Left renal pelvis (tissue), 4 donors: ENCODE measurements at places on chromosomes 4 and X.

DNA sequence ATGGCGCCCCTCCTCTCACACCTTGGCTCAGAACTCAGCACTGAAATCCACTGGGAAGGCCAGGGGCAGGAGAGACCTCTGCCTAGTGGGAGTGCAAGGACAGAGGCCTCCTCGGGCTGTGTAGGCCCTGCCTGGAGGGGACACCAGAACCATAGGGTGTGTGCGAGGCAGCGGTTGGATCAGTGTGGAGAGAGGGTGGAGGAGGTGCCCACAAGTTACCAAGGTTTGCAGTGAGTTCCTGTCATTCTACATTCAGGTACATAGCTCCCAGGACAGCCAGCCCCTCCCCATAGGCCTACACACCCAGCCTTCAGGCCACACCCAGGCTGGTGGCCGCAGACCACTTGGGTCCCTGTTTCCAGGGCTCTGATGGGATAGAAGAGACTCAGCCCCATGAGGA lies 19.2 kb upstream of the SPON2 start:
- no peak for DNase-seq

DNA sequence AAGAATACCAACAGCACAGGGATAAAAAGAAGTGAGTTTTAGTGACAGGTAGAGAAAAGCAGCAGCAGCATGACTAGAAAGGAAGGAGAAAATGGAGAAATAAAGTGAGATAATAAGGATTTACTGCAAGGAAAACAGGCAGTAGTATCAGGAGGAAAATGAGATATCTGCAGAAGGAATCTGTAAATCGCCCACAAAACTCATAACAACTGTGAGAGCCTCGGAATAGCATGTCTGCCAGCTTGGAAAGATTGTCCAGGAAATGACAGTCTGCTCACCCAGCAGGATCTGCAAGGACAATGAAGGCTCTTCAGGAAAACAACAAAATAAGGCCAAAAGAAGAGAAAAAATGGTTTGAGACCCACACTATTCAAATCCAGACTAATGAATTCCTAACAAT lies 47.4 kb downstream of the CXXC4 start:
- DNase-seq, result no peak

DNA sequence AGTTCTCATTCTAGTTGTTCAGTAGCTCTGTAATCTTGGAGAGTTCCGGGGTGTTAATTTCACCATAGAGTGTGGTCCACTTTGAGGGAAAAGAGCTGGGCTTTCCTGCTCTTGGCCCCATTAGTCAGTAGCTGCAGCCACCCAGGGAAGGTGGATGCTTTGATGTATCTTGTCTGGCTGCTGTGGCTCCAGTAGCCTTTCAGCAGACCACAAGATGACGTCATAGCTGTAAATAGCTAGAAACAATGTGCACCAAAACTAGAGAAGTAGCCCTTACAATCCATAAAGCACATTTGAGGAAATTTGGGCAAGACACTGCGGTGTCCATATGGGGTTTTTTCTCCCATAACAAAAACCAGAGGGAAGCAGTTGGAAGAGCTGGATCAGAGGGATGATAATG lies 32.9 kb upstream of the PRPS2 start:
- no peak for DNase-seq

GRCh38 chrX:149633511-149633910 lies 1.9 kb upstream of the TMEM185A start:
- no peak for DNase-seq

DNA sequence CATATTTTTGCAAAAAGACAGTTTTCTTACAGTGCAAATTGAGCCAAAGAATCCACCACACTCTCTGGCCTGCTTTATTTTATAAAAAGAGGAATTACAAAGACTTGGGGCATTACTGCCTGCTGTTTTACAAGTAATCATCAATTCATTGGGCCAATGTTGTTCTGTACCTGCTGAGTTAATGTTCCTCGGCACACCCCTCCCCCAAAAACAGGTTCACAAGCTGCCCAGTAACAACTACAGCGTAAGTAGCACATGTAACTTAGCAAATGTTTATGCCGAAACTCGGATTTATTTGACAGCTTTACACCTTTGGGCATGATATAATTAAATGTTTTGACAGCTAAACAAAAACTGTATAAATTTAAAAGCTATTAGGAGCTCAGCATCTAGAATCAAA lies 214.6 kb upstream of the MAB21L2 start:
- DNase-seq, result no peak

DNA sequence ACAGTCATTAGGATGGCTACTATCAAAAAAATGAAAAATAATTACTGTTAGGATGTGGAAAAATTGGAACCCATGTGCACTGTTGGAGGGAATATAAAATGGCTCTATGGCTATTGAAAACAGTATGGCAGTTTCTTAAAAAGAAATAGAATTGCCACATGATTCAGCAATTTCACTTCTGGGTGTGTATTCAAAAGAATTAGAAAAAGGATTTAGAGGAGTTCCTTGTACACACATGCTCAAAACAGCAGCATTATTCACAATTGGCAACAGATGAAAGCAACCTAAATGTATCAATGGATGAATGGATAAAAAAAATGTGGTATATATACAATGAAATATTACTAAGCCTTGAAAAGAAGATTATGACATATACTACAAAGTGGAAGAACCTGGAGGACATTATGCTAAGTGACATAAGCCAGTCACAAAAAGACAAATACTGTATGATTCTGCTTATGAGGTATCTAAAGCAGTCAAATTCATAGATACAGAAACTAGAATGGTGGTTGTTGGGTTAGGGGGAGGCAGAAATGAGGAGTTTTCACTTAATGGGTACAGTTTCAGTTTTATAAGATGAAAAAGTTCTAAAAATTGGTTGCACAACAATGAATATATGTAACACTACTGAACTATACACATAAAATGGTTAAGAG lies 123.2 kb downstream of the ELOVL6 start:
- no peak for DNase-seq

GRCh38 chr4:81906905-81907304 lies 435.2 kb upstream of the RASGEF1B start:
- DNase-seq, result no peak

GRCh38 chr4:79431839-79432238 lies 23.8 kb upstream of the GK2 start:
- no peak for DNase-seq

DNA sequence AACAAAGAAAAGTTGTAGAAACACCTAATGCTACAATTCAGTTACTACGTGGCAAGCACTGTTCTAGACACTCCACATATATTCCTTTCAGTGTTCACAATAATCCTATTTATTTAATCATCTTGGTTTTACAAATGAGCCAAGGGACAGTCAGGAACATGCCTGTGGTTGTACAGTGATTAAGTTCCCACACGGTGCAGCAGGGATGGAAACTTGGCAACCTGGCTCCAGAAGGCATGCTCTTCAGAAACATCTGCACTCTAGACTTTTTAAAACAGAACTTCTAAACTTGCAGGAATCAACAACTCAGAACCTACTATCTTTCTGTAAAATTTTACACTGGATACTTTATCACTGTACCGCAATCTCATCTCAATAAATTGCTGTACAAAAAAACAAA lies 32.1 kb downstream of the TAPT1 start:
- no peak for DNase-seq

DNA sequence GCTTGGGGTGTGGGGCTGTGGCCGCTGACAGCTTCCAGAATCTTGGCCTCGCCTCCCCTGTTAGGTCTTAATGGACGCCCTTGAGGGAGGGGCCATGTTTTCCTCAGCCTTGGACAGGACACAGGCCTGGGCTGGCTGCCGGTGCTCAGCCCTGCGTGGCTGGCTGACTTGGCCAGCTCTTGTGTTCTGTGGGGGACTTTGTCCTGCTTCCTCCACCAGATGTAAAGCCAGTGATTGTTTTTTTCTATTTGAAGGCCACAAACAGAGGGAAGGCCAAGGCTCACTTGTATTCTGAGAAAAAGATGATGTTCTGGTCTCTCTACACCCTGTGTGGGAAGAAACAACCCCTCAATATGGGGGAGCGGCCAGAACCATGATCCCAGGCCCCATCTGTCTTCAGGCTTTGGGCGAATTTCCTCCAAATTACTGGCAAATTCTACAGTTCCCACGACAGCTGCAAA lies 71.3 kb downstream of the HTRA3 start:
- DNase-seq, result no peak
